ENCODE measurements at places on chromosomes 12 and 14.

DNA sequence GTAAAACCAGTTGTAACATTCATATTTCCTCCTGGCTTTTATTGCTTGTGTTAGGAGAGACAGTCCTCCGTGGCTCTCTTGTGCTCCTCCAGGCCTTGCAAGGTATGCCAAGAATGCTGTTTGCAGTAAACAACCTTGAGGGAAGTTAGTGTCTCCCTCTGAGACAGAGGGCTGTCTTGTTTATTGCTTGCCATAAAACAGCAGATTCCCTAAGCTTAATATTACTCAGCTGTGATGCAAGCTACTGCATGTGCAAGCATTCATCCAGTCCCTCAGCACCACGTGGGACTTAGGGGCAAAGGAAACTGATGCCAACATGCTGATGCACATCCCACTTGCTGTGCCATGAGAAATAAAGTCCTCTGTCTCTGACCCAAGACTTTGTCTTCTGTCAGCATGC lies 6.6 kb downstream of the POMT2 start:
- no peak for DNase-seq

DNA sequence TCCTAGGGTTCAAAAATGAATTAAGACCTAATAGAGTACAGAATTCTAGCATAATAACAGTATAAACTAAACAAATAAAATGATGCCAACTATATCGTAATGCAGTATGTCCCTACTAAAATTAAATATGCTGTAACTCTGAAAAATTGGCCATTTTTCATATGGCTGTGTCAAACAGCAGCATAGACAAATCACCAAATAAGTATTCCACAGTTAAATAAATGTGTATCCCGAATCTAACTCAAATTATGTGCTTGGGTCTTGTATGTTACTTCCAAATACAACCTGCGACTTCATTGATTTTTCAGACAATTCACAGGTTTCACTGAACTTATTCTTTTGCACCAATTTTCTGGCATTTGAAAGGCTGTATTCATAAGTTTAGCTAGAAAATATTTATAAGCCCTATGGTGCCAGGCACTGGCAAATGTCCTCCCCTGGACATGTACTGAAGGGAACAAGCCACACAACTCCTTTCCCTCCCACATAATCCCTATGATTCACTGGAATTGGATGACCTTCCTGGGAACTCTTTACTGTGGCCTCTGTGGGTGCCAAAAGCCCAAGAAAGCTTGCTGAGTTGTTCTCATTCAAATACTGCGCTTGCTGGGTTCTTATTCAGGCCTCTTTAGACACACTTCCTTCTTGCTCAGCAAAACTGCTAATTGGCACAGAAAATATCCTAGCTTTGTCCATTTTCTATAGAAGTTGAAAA lies 108.8 kb downstream of the KITLG start:
- no peak for DNase-seq

DNA sequence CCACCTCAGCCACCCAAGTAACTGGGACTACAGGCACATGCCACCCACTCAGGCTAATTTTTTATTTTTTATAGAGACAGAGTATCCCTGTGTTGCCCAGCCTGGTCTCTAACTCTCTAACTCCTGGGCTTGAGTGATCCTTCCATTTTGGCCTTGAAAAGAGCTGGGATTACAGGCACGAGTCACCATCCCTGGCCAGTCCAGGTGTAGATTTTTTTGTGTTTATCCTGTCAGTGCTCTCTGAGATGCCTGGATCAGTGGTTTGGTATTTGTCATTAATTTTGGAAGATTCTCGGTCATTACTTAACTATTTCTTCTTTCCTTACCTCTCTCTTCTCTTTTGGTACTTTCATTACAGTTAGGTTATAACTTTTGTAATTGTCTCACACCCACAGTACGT lies 5.3 kb upstream of the HIF1A start:
- no peak for DNase-seq

GRCh38 chr14:104843442-104844305 lies 21.4 kb upstream of the CEP170B start:
- no peak for DNase-seq

- DNase-seq, result no peak
Measured at GRCh38 chr14:101600336-101600890, 39.1 kb downstream of the DIO3 start.

GRCh38 chr14:102450206-102451063 lies 59.1 kb downstream of the ANKRD9 start:
- DNase-seq, result no peak

DNA sequence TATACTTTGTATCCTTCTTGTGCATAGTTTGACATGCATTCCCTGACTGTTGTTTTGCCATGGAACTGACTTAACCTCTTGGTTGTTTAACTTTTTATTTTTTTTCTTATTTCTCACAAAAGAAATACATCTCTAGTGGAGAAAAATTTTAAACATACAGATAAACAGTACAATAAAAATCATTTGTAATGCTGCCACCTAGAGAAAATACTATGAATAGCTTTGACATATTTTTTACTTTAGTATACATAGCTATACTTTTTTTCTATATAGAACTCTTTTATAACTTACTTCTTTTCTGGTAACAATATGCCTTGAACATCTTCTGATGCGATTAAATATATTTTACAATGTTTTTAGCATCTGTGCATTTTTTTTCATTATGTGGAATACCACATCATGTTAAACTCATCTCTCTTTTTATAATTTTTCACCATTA lies 184.5 kb downstream of the AKAP6 start:
- no peak for DNase-seq

DNA sequence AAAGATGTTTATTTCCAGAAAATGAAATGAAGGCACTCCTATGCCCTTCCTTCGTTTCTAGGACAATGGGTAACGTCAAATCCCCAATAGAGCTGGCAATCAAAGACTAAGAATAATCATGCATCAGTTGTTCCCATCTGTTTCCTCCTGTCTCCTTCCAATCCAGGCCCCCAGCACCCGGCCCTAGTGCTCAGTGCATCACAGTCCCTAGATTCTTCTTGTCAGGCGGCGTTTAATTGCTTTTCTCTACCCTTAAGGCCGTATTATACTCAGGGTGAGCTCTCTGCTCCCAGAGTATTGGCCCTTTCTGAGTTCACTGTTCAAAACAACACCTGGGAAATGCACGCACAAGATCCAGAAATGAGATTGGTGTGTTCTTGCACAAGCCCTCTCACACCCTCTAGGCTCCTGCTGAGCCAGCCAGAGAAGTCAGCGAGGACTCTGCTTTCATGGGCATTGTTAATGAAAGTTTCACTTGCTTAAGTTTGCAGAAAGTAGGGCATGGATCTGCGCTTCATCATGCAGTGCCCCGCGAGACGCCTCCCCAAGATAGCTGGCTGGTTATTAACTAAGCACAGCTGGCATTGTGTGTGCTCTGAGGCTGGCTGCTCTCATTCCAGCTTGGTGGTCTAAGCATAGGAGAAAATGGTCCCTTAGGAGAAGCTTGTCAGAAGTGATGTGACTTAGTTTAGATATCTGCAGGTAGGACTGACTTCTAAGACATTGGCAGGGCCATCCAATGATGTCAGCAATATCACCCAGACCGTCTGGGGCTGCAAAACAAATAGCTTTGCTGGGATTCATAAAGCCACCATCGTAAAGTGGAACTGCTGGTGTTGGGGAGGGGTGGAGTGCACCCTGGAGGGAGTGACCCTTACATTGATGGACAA lies 28.7 kb downstream of the CRACR2A start:
- no peak for DNase-seq

DNA sequence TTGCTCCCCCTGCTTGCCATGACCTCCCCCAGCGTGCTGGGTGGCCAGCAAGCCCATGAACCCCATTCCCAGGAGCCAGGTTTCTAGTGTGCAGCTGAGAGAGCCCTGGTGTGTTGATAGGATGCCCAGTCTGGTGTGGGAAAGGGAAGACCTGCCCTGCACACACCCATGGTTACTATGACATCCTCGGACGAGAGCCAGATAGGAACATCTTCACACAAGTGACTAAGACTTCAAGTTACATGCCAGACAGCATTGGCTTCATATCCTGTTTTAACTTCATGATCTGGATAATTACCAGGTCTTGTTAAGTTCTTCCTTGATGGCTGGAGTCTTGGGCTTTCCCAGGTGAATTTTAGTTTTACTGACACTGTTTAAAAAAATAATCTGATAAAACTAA lies 196.6 kb upstream of the EGLN3 start:
- DNase-seq, result no peak

DNA sequence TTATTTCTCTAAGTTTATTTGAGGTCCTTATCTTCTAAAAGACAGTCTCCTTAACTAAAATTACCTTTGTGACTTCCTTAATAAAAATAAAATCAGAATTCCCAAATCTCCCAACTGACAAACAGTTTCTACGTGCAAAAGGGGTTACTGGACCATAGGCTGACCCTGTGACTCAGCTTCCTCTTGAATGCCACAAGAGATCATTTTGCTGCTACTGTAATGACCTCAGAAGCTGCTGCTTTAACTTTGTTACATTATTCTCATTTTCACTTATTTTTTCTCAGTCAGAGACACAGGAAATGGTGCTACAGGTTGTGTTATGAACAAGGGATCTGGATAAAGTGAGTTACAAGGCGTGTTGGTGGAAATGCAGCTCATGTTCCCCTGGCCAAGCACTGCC lies 132.2 kb upstream of the TMTC2 start:
- DNase-seq, result no peak

DNA sequence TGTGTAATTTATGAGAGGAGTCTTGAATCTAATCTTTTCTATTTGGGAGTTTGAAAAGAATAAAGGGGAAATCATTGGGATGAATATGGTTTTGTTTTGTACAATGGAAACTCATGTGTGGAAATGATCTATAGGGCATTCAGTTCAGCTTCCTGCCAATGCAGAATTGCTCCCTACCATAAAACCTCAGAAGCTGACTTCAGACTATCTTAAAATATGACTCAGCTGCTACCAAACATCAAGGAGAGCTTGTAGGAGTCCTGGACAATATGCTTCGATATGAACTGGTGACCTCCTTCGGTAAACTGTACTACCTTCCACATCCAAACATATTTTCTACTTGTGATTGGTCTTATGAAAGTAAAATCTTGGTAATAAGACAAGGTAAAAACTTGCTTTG lies 160.6 kb downstream of the CAPZA3 start:
- DNase-seq, result no peak

DNA sequence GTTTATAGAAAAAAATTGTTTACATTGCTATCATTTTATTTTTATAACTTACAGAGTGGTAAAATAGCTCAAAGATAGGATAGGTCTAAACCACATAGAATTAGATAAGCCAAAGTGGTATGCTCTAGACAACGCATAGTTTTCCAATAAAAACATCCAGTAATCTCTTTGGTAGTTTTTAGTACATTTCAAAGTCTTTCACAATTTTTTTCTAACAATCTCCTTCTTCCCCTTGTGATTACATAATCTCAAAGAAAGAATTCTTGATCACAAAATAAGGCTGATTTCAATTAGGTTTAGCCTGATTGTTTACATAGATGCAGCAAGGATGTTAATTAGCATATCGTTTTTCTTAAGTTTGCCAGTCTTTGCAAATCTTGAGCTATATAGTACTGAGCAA lies 460.0 kb downstream of the FUT8 start:
- no peak for DNase-seq

DNA sequence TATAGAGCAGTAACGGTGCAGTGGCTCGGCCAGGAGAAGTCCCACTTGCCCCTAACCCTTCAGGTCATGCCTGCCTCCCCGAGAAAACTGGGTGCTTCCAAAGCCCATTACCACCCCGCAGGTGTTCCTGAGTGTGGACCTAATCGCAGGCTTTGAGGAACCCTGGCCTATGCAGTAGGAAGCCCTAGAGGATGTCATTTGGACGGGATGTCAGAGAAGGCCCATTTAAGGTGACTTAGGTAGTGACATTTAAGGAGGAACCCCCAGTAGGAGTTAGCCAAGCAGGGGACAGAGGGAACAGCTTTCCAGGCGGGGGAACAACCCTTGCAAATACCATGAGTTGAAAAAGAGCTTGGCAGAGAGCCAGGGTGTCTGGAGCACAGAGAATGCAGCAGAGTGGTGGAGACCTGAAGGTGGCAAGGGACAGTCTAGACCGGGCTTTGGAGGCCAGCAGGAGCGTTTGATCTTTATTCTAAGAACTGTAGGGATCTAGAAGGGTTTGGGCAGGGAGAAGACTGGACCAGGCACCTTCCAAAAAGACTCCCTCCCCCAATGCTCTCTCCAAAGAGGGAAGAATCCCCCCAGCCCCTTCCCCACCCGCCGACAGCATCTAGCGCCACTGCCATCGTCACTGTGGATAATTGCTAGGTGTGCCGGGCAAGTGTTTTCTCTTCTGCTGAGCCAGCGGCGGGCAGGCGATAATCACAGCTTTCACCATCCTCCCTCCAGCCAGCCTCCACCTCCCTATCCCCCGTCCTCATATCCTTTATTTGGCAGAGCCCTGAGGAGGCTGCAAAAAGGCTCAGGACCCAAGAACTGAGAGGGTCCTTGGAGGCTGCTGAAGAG lies 33.3 kb upstream of the BEGAIN start:
- no peak for DNase-seq

DNA sequence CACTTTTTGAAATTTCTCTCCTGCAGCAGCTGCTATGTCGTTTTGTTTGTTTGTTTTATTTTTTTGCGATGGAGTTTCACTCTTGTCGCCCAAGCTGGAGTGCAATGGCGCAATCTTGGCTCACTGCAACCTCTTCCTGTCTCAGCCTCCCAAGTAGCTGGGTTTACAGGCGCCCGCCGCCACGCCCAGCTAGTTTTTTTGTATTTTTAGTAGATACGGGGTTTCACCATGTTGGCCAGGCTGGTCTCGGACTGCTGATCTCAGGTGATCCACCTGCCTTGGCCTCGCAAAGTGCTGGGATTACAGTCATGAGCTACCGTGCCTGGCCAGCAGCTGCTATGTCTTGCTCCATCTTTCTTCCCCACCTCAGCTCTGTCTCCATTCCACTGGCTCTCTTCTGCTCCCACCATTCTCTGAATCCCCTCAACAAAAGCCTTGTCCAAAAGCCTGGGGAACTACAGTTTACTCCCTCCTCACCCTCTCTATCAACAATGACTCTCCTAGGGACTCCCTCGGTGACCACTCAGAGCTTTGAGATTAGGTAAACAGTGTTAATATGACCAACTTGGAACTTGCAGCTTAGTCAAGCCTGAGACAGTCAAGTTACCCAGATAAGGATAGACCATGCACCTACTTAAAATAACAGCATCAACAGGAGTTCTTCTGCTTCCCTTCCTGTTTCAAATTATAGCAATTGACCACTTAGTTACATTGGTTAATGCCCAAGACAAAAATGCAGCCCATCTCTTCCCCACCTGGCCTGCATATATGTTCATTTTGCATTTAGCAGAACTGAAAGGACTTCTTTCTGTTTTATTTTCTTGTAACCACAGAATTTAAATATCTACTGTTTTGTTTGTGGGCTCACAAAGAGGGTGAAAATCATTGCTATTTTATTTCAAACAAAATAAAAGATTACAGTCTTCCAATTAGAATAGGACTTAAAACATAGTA lies 189.0 kb upstream of the AMIGO2 start:
- DNase-seq, result no peak

Measured in CD4-positive, alpha-beta T cell treated with Interleukin-15 for 4 hours (primary cell).